ENCODE measurements at places on chromosomes 3 and 15.
A peak's percentile ranks its signal among the peaks of the same experiment; 100 is the strongest.

DNA sequence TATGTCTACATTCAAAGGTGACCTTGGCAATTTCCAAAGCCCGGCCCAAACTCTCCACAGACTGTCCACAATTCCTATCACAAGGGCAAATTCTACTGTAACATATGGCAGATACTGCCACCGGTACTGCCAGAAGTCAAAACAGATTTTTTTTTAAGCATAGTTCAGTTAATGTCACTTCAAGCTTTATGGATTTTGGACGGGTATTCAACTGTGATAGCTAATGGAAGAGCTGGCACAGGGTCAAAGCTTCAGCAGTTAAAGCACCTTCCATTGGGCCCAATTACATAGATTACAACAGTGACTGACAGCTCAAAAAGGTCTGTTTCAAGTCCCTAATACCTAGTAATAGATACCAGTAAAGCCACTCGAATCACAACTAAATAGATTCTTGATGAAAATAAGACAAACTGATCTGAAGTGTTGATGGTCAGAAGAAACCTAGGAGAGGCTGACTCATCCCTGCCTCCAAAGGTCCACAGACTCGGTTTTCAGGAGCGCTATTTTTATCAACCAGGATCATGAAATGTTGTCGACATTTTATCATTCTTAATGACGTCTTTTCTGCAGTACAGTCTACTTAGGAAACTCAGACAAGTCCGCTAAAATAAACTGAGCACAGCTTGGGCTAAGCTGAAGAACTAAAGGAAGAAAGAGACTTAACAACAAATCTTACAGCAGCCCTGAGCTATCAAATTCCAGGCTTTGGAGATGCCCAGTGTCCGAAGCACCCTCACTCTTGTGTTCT is 38.7 kb downstream of the ANXA2 start:
- no peaks in the 10 kb centered on the region for H3K27me3 ChIP-seq
- peaks cover 15% of the 10 kb centered on the region for H3K4me1 ChIP-seq
- no peak overlapping the region for H3K4me3 ChIP-seq
- H3K27ac ChIP-seq = no peak overlapping the region
- DNase-seq = no peak

DNA sequence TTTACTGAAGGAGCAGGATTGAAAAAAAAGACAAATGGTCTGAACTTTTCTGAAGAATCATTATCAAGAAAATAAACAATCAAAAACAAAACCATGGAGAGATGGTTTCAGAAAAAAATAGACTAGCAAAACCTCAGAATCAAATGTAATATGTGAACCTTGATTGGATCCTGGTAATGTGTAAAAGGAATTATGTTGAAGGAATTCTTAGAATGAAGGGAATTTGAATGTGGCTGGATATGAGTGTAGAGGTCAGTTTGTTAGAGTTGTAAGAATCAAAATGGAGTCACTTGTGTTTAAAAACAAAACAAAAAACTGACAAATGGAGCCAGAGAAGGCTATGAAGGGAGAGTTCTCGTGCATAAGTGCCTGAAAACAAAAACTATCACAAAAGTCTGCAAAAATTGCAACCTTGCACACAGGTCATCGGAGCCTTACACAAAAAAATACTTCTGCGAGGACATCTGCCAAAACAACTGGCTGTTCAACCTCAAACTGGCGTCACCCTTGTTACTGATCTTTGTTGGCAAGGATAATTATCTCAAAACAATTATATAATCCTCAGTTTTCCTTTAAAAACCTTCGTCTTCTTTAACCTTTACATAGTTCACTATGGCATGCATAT is 19.1 kb upstream of the ATP13A3 start:
- DNase-seq = no peak
- no peak overlapping the region for H3K27ac ChIP-seq
- no peaks in the 10 kb centered on the region for H3K27me3 ChIP-seq
- no peak overlapping the region for H3K4me3 ChIP-seq
- H3K4me1 ChIP-seq = no peaks in the 10 kb centered on the region
- H3K36me3 ChIP-seq = no peaks in the 10 kb centered on the region

GRCh38 chr3:119395923-119396358 is 67.5 kb downstream of the TMEM39A start:
- peaks cover 32% of the 10 kb centered on the region for H3K36me3 ChIP-seq
- no peak overlapping the region for H3K27ac ChIP-seq
- DNase-seq = no peak
- no peak overlapping the region for H3K4me3 ChIP-seq
- peaks cover 4% of the 10 kb centered on the region for H3K4me1 ChIP-seq

- no peaks in the 10 kb centered on the region for H3K27me3 ChIP-seq
- H3K27ac ChIP-seq = no peak overlapping the region
- peaks cover 5% of the 10 kb centered on the region for H3K4me1 ChIP-seq
- H3K4me3 ChIP-seq = no peak overlapping the region
- H3K36me3 ChIP-seq = no peaks in the 10 kb centered on the region
Measured at GRCh38 chr15:58588096-58588495, 156.3 kb downstream of the LIPC start.

DNA sequence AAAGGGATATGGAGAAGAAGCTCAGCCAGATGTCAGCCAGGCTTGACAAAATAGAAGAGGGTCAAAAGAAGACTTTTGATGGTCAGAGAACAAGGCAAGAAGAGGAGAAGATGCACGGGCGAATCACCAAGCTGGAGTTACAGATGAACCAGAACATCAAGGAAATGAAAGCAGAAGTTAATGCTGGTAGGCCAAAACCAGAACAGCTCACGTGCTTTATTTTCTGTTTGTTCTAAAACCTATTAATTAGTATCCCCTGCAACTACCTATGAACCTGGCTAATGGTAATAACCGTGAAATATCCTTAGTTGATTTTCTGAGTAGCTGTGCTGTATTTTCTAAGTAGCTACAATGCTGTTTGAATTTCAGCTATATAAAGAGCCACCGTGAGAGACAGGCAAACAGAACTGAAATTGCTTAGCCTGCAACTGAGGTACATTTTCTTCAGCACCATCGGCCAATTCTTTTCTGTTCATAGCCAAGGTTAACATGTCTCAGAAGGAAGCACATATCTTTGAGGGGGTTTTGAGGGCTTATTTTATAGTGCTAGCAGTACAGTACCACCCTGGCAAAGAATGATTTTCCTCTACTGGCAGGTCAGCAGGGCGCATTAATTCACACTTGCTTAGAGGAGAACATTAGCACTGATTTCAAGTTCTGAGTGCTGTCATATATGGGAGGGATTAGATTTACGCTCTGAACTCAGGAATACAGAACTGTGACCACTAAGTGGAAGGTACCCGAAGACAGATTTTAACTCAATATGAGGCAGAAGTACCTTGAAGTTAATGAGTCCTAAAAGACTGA is 78.9 kb downstream of the FAM81A start:
- H3K36me3 ChIP-seq = no peaks in the 10 kb centered on the region
- H3K27ac ChIP-seq = no peak overlapping the region
- H3K4me3 ChIP-seq = no peak overlapping the region
- no peak for DNase-seq

DNA sequence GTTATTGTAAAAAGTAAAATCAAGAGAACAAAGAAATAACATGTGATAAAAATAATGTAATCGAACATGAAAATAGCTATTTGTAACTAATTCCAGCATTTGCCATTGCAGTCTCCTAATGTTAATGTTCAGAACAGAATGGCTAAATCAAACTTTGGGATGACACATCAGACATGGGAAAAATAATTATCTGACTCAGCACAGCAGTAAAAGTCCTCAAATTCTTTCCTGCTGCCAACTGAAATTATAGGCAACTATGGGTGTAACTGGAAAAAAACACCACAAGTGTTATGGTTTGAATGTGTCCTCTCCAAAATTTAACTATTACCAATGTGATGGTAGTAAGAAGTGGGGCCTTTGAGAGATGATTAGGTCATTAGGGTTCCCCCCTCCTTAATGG is 446.7 kb downstream of the C3orf38 start:
- H3K36me3 ChIP-seq = no peaks in the 10 kb centered on the region
- H3K27me3 ChIP-seq = no peaks in the 10 kb centered on the region
- no peaks in the 10 kb centered on the region for H3K4me1 ChIP-seq

DNA sequence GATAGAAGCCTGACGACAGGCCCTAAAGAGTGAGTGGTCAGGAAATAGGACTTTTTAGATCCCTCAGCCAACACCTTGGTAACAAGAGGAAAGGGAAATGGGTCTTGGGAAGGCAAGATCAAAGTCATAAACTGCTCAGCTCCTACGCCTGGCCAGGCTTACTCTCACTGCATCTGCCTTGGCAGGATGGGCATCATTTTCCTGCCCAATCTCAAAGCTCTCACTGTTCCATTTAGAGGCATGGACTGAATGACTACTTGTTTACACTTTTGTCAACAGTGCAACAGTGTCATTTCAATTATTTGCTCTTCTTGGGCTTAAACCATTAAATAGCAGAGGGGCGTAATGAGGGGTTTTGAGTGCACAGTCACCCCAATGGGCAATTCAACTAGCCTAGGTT is 808.7 kb downstream of the GRM7 start:
- no peak overlapping the region for H3K27ac ChIP-seq
- H3K4me3 ChIP-seq = no peak overlapping the region
- H3K36me3 ChIP-seq = no peaks in the 10 kb centered on the region
- DNase-seq = no peak
- H3K4me1 ChIP-seq = no peaks in the 10 kb centered on the region

- H3K27me3 ChIP-seq = no peaks in the 10 kb centered on the region
- H3K36me3 ChIP-seq = no peaks in the 10 kb centered on the region
- peak; percentile 40 for DNase-seq
Measured at GRCh38 chr15:31472636-31473384, 146.2 kb downstream of the KLF13 start.

Data from CD4-positive, alpha-beta T cell (primary cell).